ENCODE measurements at places on chromosomes 7 and 10.

GRCh38 chr10:4650582-4650981, 175.4 kb upstream of the AKR1E2 start:
- no peak for DNase-seq

- DNase-seq = no peak
Observed at GRCh38 chr10:21293518-21294356, 231.7 kb downstream of the SKIDA1 start.

- DNase-seq = no peak
Observed at GRCh38 chr10:119659951-119660350, 8.8 kb downstream of the BAG3 start.

DNA sequence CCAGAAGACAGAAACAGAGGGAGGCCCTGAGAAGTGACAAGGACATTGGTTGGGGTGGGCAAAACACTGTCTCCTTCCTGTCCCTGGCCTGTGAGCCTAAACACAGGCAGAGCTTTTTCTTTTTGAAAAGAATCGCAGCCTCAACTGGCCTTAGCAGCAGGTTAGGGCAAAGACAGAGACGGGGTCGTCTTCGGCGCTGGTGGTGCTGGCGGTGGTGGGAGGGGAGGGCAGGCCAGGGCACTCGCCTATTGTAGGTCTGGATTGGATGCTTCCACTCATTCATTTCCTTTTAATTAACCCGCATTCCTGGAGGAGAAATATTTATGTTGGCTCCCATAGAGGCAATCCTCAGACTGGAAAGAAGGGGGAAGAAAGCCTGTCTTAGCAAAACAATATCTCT, 22.6 kb downstream of the WNT8B start:
- DNase-seq = no peak

- no peak for DNase-seq
Observed at GRCh38 chr7:18684916-18685315, 189.4 kb downstream of the HDAC9 start.

GRCh38 chr10:86261941-86262687, 104.5 kb downstream of the GRID1 start:
- no peak for DNase-seq

DNA sequence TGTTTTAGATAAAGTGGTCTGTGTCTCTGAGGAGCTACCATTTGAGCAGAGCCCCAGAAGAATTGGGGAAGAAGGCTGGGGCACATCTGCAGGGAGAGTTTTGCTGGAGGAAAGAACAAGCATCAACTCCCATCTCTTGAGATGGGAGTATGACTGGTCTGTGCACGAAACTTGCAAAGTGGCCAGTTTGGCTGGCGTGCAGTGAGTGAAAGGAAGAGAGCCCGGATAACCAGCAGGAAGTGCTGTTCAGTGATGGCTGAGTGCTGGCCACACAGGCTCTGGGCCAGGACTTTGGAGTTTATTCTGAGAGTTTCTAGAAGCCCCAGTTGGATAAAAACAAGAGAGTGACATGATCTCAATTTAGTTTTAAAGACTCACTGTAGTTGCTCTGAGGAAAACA, 34.4 kb upstream of the SVIL start:
- DNase-seq = no peak

DNA sequence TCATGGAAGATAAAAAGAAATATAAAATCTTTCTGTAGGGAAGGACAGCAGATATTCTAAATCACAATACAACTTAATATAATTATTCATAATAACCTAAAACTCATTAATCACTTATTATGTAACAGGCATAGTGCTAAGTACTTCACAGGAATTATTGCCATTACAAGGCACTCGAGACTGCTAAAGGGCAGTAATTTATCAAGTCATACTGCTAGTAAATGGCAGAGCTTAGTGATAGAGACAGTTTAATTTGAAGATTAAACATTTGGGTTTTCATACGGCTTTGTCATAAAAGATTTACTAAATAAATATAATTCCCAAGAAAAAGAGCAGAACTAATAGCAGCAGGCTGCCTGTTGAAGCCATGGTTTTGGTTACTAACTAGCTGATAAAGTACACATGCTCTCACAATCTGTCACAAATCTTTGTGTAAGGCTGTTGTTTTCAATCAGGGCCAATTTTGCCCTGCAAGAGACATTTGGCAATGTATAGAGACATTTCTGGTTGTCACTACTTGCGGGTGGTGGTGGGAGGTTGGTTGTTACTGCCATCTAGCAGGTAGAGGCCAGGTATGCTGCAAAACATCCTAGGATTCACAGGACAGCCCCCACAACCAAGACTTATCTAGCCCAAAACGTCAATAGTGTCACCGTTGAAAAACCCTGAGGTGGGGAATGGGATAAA, 233.3 kb upstream of the CACNA2D1 start:
- DNase-seq = peak; percentile 96

DNA sequence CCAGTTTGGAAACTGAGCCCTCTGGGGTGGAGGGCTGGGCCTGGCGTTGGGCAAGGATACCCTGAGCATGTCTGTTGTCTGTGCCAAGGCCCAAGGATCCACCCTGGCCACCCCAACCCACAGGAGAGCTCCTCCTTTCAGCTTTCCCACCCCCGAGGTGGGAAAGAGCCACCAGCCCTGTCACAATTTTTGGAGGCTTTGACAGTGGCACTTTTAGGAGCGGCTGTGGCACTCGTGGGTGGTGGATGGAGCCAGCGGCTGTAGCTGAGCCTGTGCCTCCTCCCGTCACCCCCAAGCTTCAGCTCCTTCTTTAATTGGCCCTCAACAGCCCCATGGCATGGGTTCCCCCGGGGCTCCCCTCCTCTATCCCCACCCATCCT, 18.2 kb upstream of the ZNF862 start:
- DNase-seq = no peak

GRCh38 chr10:30559180-30559579, 70.4 kb downstream of the LYZL2 start:
- no peak for DNase-seq

GRCh38 chr10:31953080-31953479, 24.4 kb upstream of the ARHGAP12 start:
- DNase-seq = no peak

DNA sequence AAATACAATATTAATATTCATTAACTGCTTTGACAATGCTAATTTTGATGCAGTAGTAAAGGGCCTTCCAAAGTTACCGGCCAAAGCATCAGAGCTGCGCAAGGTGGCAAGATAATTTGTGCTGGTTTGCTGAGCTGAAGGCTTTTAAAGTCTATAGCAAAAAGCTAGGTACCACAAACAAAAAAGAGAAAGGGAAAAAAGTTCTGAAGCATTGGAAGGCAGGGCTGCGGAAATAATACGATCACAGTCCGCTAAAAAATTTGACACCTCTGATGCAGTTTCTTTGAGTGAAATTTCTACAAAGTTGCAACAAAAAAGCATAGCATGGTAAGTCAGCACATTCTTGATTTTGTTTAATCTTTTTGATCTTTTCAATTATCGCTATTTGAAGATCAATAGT, 175.6 kb downstream of the TCF7L2 start:
- no peak for DNase-seq

GRCh38 chr7:50953303-50953702, 170.6 kb upstream of the GRB10 start:
- no peak for DNase-seq

GRCh38 chr7:6917258-6917657, 91.2 kb upstream of the CCZ1B start:
- DNase-seq = no peak

DNA sequence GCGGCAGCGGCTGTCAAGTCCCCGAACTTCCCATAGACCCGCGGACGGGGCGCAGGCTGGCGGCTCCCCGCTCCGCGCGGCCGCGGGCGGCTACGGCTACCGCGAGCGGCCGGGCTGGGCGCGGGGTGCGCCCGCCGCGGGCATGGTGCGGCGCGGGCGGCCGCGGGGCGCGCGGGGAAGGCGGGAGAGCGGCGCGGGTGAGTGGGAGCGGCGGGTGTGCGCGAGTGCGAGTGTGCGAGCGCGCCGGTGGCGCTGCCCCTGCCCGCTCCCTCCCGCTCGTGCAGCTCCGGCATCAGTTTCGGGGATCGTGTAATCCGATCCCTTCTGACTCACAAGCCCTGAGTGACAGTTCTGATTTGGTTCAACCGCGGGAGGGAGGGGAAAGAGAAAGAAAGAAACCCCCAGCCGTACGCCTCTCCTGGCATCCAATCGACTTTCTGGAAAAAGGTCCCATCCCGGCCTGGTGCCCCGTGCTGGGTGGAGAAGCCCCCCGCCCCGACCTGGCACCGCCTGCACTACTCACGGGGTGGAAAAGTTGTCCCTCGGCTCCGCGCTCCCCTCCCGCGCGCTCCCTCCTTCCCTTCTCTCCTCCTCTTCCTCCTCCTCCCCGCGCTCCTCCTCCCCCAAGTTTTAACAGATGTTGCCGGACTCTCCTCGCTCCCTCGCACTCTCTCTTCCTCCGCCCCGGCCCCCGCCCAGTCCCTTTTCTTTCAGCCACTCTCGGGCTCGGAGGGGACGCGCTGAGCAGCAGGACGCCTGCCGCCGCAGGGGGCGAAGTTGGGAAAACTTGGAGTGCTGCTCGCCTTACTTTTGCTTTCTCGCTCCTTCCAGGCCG, at the start of gene GLI3:
Gene GLI3 (minus strand): TSS at position 234 of the 835 bp plus-strand sequence. CDS start 13,956 bp downstream, outside the sequence.
- DNase-seq = no peak

DNA sequence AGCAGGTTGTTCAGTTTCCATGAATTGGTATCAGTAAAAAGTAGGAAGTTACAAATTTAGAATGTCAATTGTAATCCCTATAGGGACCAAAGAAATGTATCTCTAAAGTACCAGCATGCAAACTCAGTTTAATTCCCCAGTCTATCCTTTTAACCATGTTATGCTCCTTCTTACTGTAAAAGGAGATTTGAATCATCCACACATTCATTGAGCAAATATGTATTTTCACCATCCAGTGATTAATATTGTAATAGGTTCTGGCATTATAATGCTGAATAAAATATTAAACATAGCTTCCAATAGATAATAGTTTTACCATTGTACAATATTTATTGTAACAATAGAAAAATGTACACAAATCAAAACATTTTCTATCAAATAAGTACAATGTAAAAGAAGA, 228.2 kb upstream of the SEMA3A start:
- DNase-seq = no peak

DNA sequence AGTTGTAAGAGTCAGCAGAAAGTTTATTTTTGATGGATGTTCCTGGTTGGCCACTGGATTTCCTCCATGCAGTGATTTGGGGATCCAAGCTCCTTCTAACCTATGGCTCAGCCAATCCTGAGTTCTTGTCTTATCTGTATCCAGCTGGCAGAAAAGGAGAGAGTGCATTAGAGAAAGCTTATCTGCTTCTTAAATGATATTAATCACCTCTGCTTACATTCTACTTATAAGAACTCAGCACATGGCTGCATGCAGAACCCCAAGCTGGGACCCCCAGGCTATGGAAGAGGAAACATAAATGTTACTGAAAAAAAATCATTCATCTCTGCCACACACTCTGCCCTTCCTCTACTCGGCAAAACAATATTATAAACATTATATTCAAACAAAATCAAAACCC, 739.8 kb upstream of the AUTS2 start:
- DNase-seq = no peak

DNA sequence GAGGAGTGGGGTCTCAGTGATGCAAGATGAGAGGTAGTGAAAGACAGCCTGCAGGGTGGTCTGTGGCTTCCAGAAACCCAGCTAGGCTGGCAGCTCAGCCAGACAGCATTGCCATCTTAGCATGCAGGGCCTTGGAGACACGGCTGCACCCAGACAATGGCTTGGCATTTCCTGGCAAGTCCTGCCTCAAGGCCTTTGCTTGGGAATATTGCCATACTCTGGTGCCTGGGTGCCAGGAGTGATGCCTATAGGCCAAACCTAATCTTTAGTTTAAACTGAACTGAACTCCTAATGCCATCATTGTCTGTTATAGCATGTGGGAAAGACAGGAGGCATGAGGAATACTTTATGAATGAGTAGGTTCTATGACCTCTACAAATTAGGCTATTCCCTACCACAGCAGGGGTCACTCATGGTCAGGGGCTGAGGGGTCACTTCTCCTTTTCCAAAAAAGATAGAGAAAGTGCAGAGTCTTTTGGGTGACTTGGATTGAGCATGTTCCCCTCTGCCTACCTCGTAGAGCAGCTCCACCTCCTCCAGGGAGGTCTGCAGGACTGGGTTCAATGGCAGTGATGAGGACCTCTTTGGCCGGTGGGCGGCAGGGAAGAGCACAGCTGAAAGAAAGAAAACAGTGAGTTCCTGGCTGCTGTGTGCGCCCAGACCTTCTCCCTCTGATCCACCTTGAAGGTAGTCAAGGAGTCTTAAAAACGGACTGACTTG, 8.8 kb upstream of the SLC13A4 start:
- no peak for DNase-seq

DNA sequence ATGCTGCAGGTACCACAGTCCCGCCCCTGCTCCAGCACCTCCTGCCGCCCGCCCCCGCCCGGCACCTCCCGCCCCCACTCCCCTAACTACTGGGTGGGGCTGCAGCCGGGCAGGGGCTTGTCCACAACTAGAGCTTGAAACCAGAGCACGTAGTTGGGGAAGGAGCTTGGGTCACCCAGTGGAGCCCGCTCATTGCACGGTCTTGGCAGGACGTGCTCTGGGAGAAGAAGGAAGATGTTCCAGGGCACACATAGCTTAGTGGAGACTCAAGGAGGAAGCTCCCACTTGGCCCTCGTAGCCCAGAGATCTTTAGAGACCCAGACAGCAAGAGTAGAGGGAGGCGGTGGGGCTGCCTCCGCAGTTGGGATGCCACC, 692 bp downstream of the IGFBP1 start:
- no peak for DNase-seq

DNA sequence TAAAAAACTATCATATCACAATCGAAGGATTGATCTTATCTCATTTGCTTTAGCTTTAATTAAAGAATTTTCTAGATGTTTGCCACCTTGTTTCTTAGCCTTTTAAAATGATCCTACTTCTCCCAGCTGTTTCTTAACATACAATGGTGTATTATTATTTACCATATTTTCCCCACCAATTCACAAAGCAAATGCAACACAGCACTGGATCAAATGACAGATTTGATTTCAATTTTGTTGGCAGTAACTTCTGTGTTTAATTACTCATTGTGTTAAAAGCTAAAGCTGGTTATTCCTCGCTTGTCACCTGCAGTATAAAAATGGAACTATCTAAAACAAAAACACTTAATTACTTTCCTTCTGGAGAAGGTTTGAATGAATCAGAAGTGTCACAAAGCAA, 19.6 kb downstream of the SVIL start:
- no peak for DNase-seq

DNA sequence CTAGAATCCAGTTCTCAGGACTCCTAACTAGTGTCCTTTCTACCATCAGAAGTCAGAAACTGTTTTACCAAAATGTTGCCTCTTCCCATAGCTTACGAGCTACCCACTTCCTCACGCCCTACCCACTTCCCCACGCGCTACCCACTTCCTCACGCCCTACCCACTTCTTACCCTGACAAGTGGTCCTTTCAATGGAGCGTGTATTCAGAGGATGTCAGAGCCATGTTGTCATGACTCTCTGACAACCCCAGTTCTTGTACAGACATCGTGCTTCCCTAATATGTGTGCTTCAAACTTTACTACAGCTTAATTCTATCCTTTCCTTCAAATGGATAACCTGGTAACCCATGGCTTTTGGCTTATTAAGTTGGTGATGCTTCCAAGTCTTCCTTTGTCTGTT, 84.8 kb upstream of the PHF14 start:
- no peak for DNase-seq

- DNase-seq = no peak
Observed at GRCh38 chr10:128563387-128563786, 437.2 kb upstream of the MKI67 start.

Data from NCI-H1417 treated with DMSO at 0.1 percent for 48 hours (cell line).